Mesothelial cell of epicardium (in vitro differentiated cells): ENCODE measurements at places on chromosomes 11 and 22.

DNA sequence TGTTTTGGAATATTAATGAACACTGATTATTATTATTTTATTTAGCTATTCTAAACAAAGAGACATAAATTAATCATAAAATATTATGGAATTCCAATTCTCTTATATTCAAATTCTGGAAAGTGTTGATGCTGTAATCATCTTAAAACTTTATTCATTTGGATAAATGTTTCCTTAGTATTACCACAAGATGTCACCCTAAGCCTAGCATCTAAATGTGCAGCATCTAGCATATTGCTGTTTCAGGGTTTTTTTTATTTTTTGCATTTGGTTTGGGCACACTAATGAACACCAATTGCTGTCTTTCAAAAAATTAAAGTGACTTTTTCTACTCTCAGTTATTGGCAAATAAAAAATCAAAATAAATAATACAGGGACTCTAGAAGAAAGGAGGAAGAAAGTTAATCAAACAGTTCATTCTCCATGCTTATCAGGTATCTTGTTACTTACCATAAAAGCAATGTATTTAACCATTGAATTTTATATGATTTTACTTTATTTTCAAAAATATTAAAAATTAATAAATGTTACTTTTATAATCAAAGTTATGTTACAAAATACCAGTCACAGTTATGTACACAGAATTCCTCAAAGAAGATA lies 31.8 kb downstream of the DLG2 start:
- peaks cover 2% of the 10 kb centered on the region for H3K27me3 ChIP-seq
- H3K36me3 ChIP-seq: no peaks in the 10 kb centered on the region
- no peak overlapping the region for H3K27ac ChIP-seq
- H3K4me1 ChIP-seq: peaks cover 2% of the 10 kb centered on the region
- H3K4me3 ChIP-seq: no peak overlapping the region
- DNase-seq: no peak

- DNase-seq: no peak
- H3K4me3 ChIP-seq: no peak overlapping the region
- H3K36me3 ChIP-seq: no peaks in the 10 kb centered on the region
Observed at GRCh38 chr22:22836635-22837034, 51.0 kb upstream of the IGLL5 start.

- DNase-seq: no peak
- H3K36me3 ChIP-seq: no peaks in the 10 kb centered on the region
- H3K27ac ChIP-seq: no peak overlapping the region
- peaks cover 1% of the 10 kb centered on the region for H3K4me1 ChIP-seq
- peaks cover 3% of the 10 kb centered on the region for H3K27me3 ChIP-seq
- no peak overlapping the region for H3K4me3 ChIP-seq
Observed at GRCh38 chr22:36104988-36105387, 55.6 kb downstream of the APOL3 start.

- no peak overlapping the region for H3K4me3 ChIP-seq
- no peak for DNase-seq
- H3K27ac ChIP-seq: no peak overlapping the region
- H3K4me1 ChIP-seq: peaks cover 21% of the 10 kb centered on the region
- peaks cover 94% of the 10 kb centered on the region for H3K27me3 ChIP-seq
Observed at GRCh38 chr11:107592813-107593212, 1.9 kb downstream of the ELMOD1 start.

DNA sequence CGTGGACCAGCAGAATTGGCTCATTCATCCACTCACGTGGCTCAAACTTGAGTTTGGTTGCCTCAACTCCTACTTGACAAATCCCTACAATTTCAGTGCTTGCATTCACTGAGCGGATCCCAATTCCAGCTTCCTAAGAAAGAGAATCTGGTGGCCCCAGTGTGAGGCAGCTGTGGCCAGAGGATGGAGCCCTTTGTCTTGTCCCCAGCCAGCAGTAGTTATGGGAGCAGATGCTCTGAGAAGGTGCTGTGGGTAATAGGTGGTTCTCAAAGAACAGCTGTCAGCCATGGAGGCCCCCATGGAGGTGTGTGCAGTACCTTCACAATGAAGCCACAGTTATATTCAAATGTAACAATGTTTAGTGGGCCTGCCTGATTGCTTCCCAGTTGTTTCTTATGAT lies 39.3 kb downstream of the KREMEN1 start:
- peaks cover 8% of the 10 kb centered on the region for H3K36me3 ChIP-seq
- no peak overlapping the region for H3K4me3 ChIP-seq
- no peaks in the 10 kb centered on the region for H3K27me3 ChIP-seq
- H3K27ac ChIP-seq: no peak overlapping the region
- peaks cover 21% of the 10 kb centered on the region for H3K4me1 ChIP-seq
- DNase-seq: no peak
